ENCODE measurements at places on chromosomes 12 and 14.

- DNase-seq = peak; percentile 38
Measured at GRCh38 chr12:55681142-55682077, 26.3 kb downstream of the ITGA7 start.

GRCh38 chr14:59075506-59075905 is 113.0 kb upstream of the DAAM1 start:
- DNase-seq = no peak

DNA sequence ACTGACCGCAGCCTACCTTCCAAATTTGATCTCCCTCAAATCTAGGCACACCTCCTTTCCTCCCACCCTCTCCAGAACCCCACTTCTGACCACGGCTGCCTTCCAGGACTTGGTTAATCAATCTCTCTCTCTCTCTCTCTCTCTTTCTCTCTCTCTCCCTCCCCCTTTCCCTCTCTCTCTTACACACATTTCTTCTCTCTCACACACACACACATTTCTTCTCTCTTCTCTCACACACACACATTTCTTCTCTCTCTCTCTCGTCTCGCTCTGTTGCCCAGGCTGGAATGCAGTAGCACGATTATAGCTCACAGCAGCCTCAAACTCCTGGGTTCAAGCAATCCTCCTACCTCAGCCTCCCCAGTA is 521 bp upstream of the GMFB start:
- DNase-seq = no peak

DNA sequence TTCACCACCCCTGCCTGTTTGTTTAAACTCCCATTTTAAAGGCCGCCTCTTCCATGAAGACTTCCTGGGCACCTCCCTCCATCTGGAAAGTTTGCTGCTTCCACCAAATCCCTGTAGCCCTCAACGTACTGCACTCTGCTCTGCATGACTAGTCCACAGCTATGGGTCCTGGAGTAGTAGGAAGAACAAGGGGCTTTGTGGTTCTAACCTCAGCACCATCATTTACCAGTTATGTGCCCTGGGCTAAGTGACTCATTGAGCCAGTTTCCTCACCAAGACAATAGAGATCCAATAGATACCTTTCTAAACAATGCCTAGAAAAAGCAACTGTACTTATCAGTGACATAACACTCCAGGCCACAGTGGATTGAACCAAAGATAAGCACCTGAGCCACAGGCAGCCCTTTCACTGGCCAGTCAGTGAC is 8.5 kb upstream of the LTBP2 start:
- DNase-seq = no peak
